ENCODE measurements at places on chromosomes 4 and X.

GRCh38 chr4:15327311-15328298 lies 100.2 kb upstream of the C1QTNF7 start:
- no peak for DNase-seq

DNA sequence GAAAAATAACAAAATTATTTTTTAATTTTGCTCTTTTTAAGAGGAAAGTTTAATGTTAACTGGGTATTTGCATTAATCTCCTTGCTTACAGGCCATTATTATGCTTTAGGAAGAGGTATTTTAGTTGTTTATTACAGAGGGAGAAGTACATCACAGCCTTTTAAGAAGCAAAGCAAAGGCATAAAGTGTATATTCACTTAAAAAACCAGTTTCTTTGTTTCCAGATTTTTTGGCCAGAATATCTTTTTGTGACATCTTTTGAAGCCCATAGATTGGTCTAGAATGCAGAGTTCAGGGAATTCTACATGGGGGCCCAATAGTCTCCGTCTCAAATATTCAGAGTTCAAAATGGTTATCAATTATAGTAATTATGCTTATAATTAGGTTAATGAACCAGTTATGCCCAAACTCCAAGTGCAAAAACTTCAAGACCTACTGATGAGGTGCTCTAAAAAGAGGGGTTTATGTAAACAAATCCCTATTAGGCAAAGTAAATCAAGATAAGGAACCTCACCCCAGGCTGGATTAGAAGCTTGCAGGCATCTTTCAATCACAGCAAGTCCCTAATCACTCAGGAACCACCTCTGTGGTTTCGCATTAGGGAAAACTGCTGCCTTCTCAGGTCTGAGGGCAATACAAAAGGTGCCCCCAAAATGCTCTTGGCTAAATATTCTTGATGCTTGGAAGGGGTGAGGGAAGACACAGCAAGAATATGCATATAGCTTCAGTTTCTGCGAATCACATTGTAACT lies 1.4 kb downstream of the CXXC4 start:
- DNase-seq, result peak; percentile 15

DNA sequence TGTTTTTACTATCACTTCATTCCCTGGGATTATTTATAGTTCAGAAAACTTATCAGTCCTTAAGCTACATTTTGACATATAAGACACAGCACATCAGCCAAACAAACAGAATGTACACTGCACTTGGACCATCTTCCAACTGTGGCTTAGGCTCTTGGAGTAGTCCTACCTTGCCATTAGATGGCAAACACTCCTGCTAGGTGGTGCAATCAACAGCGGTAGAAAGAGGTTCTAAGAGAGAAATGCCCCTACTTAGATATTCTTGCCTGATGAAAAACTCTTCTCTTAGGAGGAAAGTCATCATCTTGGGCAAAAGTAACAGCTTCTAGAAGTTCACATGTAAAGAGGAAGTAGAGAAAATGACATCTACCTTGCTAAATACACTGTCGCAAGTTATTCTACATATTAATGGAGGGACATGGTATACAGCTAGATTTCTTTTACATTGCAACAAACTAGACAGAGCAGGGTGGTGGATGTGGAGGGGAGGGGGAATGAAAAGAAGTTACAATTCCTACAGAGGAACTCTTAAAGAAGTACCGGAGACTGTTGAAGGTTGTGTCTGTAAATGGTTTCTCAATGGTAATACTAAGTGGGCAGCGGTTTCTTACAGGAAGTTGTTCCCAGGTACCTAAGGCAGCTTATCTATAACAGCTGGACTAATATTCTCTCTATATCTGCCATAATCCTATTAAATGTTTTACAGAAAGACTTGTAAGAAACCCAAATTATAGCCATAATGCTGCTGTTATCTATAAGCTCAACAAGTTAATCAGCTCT lies 8.1 kb upstream of the STPG2 start:
- DNase-seq, result no peak

DNA sequence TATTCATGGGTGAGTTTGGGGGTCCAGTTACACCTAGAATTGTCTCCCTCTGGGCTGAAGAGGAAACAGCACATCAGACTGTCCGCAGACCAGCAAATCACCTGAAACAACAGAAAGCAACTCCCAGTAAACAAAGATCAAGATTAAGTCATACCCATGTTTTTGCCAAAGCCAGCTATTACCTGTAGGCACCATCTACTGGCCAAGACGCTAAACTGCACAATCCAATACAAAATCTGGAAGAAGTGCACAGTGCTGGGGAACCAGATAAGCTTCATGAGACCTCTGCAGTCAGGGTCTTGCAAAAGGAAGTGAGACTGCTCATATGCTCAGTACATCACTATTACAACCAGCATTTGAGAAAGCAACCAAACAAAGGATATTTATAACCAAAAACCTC lies 157.5 kb upstream of the ITM2A start:
- no peak for DNase-seq

- DNase-seq, result no peak
Observed at GRCh38 chr4:72896515-72896914, 173.0 kb downstream of the COX18 start.

- no peak for DNase-seq
Observed at GRCh38 chrX:132718431-132718958, 229.7 kb upstream of the MBNL3 start.

DNA sequence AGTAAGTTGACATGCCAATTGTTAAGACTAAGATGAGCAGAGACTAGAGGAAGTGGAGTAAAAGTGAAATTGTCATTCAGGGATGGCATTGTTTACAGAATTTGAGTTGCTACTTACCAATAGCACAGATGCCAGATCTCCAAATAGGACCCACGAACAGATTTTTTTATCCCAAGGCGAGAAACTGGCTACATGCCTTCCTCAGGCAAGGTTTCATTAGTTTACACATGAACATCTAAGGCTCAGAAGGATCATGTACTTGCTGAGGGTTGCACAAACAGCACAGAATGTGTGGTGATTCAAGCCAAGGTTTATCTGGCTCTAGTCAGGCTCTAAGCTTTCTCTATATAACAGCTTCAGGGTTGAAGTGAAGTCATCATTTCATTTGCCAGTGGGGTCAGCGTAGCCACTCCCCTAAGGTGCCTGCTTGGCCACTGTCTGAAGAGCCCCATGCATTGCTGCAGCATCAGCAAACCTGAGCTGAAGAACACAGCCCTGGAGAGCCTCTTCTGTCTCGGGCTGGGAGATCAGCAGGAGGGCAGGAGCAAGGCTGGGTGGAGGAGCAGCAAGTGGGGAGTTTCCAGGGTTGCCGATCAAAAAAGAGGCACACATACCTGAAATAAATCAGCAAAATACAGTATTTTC lies 193.0 kb upstream of the LCORL start:
- DNase-seq, result no peak

GRCh38 chr4:122167369-122167768 lies 15.2 kb downstream of the BLTP1 start:
- no peak for DNase-seq

GRCh38 chr4:106773076-106773905 lies 262.8 kb downstream of the DKK2 start:
- DNase-seq, result no peak

GRCh38 chr4:81039351-81039972 lies 9.0 kb downstream of the BMP3 start:
- DNase-seq, result no peak

GRCh38 chr4:112153211-112153791 lies 8.0 kb downstream of the FAM241A start:
- no peak for DNase-seq
